COR-L47 (cell line): ENCODE measurements at places on chromosomes 16 and 17.

DNA sequence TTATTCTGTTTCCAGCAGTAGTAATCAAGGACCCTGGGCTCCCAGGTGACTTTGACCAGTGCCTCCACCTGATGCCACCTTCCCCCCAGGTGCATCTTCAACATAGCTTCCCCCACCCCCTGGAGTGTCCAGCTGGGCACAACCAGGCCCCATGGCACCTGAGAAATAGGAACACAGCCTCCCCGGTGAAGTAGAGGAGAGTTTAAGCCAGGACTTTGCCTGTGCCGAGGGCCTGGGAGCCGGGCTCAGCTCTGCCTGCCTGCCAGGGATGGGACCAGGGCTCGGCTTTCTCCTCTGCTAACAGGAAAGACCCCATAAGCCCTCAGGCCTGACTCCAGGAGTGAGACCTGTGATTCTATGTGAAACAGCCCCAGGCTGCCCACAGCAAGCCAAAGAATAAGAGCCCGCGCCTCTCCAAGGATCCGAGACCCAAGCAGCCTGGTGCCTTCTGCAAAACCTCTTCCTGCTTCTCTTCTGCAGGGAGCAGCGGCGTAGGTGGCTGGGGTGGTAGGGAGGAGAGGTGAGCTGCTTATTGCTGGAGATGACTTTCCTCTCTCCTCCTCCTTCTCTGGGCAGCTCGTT, 16.4 kb upstream of the RBFOX3 start:
- DNase-seq = no peak

DNA sequence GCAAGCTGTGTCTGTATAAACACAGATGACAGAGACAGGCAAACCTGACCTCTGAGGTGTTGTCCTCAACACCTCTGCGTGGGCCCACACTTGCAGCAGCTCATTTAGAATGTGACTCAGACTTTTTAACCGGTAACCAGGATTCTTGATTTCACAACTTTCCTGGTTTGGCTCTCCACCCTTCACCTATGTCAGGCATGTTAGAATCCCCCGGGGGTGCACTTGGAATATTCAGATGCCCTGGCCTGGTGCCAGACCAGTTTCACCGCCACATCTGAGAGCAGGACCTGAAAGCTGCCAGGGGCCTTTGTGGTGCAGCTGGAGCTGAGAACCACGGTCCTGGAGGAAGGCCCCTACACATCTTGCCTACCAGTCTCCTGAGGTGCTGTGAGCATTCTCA, 4.8 kb downstream of the DHODH start:
- DNase-seq = no peak

GRCh38 chr17:11625878-11626277, 27.6 kb downstream of the DNAH9 start:
- DNase-seq = no peak

DNA sequence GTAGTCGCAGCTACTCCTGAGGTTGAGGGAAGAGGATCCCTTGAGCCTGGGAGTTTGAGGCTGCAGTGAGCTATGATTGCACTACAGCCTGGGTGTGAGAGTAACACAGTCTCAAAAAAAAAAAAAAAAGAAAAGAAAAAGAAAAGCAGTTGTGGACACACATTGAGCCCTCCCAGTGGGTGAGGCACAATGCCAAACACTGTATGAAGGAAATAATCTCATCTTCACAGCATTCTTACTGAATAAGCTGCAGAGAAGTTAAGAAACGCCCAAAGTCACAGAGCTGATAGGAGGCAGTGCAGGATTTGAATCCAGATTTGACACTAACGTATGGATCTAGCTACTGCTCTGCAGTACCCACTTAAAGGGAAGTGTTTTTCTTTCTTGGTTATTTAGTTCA, 5.9 kb upstream of the LYZL6 start:
- DNase-seq = no peak

DNA sequence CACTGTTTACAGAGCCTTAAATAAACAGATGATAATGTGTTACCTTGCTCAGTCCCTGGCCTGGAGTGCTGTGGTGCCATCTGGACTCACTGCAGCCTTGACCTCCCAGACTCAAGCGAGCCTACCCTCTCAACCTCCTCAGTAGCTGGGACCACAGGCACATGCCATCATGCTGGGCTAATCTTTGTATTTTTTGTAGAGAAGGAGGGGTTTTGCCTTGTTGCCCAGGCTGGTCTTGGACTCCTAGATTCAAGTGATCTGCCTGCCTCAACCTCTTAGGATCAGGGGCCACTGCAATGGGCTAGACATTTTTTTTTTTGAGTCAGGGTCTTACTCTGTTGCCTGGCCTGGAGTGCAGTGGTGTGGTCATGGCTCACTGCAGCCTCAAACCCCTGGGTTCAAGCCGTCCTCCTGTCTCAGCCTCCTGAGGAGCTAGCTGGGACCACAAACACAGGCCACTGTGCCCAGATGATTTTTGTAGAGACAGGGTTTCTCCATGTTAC, 5.0 kb upstream of the NAGLU start:
- no peak for DNase-seq

DNA sequence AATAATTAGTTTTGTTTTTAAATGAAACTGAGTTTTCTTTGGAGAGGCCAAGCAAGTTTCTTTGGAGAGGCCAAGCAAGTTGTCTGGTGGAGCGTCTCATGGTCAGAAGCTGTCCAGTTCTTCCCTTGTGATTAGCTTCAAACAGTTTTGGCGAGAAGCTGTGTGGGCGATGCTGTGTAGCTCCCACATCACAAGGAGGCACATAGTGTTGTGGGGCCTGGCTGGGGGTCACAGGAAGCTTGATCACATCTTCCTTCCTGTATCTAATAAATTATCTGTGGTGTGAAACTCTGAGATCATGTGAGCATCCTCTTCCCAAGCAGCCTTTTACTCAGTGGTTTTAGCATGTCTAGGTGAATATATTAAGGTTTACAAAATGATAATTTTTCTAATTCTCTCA, 33.9 kb downstream of the SPECC1 start:
- DNase-seq = no peak

DNA sequence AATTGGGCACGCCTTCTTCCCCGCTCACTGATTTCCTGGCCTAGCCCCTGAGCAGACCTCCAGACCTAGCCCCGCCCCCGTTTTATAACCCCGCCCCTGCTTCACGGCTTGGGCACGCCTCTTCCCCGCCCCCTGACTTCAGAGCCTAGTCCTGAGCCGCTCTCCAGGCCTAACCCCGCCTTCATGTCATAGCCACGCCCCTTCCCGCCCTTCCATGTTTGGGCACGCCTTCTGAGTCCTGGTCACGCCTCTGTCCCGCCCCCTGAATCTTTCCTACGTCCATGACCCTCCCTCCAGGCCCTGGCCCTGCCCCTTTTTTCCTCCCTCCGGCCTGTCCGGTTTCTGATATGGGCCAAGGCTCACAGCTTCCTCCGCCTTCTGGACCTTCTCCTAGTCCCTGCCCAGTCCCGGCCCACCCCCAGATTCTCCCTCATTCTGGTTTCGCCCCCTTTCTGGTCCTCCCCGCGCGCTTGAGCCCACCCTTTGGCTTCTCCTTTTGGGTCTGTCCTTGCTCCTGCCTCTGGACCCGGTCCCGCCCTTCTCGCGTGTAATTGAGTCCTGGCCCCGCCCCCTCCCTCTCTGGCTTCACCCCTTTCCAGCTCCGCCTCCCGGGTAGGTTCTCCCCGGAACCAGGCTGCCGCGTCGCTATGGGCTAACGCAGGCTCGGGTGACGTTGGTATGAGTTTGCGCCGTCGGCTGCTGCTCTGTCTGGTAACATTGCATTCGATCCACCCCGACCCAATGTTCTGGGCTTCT, 15.1 kb upstream of the EEF2K start:
- peak; percentile 94 for DNase-seq

DNA sequence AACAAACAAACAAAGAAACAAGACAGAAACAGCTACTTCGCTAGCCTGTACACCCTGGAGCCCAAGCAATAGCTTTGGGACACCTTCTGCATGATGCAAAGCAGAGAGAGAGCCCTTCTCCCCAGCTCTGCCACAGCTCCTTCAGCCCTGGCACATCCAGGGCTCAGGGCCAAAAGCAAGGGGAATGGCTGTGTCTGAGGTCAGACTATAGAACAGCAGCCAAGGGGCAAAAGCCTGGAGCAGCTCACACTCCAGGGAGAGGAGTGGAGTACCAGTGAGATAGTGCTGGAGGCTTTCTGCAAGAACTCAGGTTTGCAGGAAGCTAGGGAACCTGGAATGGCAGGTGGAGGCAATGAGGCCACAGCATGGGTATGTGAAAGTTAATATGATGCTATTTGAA, 11.6 kb upstream of the SEPHS2 start:
- no peak for DNase-seq

DNA sequence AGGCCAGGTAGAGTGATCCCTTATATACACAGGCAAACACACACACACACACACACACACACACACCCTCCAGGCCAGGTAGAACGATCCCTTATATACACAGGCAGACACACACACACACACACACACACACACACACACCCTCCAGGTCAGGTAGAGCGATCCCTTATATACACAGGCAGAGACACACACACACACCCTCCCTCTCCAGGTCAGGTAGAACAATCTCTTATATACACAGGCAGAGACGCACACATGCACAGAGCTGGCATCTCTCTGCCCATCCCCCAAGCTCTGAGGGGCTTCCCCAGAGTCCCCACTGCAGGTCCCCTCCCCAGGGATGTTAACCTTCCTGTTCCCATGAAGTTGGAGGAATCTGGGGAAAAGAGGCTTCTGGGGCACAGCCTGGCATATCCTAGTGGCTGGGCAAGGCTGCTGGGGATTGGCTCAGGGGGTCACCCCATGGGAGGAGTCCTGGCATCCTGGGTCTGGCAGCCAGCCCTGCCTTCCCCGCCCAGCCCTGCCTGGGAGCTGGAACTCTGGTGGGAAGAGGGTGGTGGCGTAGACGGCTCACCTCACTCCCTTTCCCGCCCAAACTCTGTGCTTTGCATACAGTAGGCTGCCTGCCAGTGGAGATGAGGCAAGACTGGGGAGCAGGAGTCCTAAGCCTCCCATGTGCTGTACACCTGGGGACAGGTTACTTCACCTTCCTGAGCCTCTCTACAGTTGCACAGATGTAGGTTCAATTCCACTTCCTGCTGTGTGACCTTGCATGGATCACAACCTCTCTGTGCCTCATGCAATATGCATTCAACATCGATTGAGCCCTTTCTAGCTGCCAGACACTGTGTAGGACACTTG, 41.8 kb downstream of the TEKT5 start:
- DNase-seq = no peak

DNA sequence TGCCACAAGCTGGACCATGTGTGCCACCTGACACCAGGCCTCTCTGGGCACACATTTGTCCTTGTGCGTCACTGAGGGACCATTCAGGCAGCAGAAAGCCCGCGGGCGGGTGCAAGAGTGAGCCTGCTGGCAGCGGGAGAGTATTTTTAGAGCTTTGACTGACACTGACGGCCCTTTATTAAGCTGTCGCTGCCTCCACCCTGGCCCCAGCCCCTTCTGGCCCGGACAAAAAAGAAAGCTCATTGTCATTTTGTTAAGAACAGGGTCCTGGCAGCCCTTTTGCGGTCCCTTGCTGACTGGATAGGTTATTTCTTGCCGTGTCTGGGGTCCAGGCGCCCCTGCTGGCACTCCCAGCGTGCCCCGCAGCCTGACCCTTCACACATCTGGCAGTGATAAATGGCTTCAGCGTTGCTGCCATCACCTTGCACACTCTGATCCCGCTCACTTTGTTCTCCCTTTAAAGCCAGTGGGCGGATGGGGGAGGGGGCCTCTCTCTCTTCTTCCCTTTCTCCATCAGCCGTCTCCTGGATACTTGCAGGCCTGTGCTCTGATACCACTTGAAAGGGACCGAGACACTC, 78.4 kb upstream of the NKD1 start:
- no peak for DNase-seq

- DNase-seq = no peak
These were observed 5.0 kb upstream of the TM4SF5 start for GRCh38 chr17:4766723-4767122.

DNA sequence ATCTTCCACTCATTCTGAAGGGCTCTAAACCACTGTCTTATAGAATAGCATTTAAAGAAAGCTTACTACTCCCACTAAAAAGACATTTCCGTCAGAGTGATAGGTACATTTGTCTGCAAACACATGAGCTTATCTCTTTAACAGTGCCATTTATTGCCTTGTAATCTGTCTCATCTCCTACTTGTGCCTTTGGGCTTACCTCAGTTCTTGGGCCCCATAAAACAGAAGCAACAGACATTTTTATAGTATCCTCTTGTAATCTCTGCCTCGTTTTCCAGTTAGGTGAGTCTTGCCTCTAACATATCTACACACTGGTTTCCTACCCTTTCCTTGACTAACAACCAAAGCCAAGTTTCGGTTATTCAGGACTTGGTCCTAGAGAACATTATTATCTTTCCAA, 681.4 kb upstream of the KIF2B start:
- DNase-seq = no peak

GRCh38 chr16:51154271-51155171, 3.5 kb upstream of the SALL1 start:
- DNase-seq = no peak

GRCh38 chr17:17350491-17351355, 47.5 kb downstream of the NT5M start:
- no peak for DNase-seq

DNA sequence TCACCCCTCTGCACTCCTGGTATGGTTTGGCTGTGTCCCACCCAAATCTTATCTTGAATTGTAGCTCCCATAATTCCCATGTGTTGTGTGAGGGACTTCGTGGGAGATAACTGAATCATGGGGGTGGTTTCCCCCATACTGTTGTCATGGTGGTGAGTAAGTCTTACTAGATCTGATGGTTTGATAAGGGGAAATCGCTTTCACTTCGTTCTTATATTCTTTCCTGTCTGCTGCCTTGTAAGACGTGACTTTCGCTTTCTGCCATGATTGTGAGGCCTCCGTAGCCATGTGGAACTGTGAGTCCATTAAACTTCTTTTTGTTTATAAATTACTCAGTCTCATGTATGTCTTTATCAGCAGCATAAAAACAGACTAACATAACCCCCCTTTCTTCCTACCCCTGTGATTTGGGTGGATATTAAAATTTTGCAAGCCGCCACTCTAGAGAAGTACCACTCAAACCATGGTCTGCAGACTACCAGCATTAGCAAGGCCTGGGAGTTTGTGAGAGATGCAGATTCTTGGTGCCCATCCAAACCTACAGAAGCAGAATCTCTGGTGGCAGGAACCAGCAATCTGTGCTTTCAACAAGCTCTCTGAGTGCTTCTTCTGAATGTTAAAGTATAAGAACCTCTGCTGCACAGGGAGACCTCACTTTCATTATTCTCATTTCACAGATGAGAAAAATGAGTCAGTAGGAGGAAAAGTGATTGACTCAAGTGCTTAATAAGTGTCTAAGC, 999.5 kb upstream of the EEF2KMT start:
- DNase-seq = no peak

GRCh38 chr16:21092951-21093350, 57.7 kb downstream of the DNAH3 start:
- DNase-seq = no peak

- DNase-seq = no peak
These were observed 60.1 kb downstream of the AIPL1 start for GRCh38 chr17:6374761-6375312.

DNA sequence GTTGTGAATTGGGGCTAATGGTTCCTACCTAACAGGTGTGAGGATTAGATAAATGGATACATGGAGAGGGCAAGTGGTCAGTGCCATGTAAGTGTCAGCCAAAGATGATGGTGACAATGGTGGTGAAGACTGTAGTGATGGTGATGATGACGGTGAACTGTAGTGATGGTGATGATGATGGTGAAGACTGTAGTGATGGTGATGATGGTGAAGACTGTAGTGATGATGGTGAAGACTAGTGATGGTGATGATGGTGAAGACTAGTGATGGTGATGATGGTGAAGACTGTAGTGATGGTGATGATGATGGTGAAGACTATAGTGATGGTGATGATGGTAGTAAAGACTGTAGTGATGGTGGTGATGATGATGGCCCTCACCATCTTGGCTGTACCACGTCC, 18.1 kb upstream of the GNG13 start:
- DNase-seq = no peak

GRCh38 chr17:73132085-73132492, 32.7 kb upstream of the SSTR2 start:
- DNase-seq = no peak
